ENCODE measurements at places on chromosomes 6 and 20.

GRCh38 chr6:157520117-157520406 lies 139.1 kb downstream of the ZDHHC14 start:
- DNase-seq: no peak

DNA sequence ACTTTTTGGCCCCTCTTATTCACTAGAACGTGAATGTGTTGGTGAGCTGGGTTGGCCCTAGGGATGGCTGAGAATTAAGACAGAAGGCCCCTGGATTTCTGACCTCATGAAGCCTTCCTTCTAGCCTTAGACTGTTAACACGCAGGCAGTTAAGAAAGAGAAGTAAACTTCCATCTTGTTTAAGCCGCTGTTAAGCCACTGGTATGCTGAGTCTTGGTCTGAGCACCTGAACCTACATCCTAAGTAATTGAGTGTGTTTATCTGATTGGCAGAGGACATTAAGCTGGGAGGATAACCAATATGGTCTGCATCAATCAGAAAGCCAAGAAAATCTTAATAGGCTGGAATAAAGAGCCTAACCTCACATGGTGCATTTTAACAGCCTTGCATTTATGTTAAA lies 535.0 kb upstream of the ARID1B start:
- no peak for DNase-seq

GRCh38 chr6:97053643-97054411 lies 129.3 kb downstream of the KLHL32 start:
- no peak for DNase-seq

DNA sequence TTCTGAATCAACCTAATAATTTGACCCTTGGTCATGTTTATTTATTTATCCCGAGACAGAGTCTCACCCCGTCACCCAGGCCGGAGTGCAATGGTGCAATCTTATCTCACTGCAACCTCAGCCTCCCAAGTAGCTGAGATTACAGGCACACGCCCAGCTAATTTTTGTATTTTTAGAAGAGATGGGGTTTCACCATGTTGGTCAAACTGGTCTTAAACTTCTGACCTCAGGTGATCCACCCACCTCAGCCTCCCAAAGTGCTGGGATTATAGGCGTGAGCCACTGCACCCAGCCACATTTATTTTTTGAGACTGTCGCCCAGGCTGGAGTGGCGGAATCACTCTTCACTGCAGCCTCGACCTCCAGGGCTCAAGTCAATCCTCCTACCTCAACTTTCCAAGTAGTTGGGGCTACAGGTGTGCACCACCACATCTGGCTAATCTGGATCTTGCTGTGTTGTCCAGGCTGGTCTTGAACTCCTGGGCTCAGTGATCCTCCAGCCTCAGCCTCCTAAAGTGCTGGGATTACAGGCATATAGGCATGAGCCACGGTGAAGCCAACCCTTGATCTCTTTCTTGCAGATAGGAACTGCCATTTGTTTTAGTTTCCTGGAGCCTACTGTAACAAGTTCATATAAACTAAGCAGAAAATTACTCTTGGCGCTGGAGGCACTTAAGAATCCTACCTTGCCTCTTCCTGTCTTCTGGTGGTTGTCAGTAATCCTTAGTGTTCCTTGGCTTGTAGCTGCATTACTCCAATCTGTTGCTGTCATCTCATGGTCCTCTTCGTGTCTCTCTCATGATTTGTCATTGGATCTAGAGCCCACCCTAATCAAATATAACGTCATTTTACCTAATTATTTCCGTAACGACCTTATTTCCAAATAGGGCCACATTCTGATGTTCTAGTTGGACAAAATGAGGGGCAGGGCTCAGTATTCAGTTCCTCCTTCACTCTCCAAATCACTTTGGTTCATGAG lies 2.3 kb downstream of the RPS18 start:
- DNase-seq: no peak

DNA sequence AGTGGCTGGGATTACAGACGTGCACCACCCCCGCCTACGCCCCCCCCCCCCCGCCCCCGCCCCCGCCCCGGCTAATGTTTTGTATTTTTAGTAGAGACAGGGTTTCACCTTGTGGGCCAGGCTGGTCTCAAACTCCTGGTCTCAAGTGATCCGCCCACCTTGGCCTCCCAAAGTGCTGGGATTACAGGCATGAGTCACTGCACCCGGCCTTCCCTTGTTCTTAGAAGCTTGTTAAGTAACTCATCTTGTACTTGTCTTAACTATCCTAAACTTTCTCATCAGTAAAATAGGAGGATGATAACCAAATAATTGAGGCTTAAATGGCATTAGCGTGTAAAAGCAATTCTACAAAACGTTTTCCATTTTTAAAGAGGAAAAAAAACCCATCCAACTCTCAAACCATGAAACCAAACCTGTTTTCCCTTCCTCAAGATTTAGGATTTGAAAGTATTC lies 4.2 kb downstream of the CDYL start:
- DNase-seq: no peak

DNA sequence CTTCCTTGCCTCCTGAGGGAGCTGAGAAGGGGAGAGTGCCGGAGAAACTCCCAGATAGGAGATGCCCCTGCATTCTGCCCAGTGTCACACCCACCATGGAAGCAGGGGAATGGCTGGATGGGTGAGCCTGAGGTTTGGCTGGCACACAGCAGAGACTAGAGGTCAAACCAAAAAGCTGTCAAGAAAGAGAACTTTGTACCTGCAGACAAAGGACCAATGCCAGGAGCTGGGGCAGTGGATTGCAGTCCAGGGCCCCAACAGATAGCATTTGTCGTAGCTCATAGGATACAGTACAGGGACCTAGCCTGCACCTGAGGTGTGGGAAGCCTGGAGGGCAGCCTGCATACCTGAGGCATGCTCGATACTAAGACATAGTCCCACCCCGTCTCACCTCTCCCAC lies 106.1 kb upstream of the GLP1R start:
- no peak for DNase-seq

DNA sequence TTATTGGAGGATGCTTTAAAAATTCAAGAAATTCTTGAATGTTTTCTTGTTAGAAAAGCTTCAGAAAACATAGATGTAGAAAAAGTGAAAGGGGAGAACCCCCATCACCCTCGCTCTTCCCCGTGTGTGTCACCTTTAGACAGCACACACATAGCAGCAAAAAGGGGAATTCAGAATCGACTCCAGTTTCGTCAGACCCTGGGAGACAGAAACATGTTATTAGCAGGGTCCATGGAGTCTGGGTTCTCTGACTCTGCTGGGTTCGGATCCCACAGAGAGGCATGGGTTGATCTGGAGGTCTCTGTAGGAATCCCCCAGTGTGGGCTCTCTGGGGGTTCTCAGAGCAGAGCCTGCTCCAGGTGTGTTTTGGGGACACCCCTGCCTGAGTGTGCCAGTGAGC lies 43.7 kb downstream of the ARHGAP40 start:
- no peak for DNase-seq

DNA sequence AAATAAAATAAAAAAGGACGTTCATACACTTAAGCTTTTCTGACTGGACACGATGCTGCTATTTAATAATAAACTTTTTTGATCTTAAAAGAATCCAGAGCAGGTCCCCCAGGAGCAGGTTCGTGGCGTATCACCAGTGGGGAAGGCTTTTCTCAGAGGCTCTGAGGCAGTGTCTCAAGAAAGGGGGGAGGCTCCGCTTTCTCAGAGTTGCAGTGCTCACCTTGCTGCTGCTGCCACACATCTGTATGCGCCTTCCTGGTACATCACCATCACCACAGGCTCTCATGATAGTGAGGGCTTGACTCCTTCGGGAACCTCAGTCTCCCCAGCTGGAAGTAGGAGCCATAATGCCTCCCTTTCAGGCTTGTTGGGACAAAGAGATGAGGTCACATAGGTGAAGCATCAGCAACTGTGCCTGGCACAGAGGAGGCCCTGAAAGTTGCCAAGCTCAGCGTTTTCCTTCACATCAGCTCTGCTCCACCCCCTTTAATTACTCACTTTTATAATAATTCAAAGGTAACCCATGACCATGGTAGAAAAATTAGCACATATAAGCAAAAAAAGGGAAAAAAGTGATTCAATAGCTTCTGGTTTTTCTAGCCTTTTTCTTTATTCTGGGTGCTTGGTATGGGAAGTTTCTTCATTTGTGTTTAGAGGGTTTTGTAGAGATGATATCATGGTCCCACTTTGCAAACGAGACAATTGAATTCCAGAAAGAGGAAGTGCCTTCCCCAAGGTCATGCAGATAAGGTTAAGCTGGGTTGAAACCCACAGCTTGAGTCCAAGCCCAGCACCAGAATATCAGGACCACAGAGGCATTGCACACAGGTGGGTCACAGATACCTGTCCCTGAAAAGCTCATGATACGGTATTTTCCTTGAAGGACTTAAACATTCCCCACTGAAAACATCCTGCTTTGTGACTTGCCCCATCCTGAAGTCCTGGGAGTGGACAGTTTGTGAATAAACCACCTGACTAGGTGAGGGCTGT lies 24.5 kb downstream of the SRSF3 start:
- DNase-seq: no peak

GRCh38 chr6:3916211-3916610 lies 67.0 kb downstream of the FAM50B start:
- DNase-seq: no peak

DNA sequence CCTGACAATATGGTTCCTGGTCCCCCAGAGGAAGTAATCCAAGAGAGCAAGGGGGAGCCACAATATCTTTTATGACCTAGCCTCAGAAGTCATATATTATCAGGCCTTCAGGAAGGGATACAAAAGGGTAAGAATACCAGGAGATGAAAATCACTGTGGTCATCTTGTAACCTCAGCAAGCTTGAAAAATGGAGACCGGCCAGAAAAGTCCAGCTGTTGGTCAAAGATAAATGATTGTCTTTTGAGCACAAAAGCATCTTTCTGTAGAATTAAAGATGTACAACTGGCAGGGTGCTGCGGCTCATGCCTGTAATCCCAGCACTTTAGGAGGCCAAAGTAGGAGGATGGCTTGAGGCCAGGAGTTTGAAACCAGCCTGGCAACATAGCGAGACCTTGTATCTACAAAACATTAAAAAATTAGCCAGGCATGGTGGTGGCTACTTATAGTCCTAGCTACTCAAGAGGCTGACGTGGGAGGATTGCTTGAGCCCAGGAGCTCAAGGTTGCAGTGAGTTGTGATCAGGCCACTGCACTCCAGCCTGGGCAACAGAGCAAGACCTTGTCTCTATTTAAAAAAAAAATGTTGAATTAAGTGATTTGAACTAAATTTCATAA lies 118.0 kb upstream of the MARCKS start:
- DNase-seq: no peak

DNA sequence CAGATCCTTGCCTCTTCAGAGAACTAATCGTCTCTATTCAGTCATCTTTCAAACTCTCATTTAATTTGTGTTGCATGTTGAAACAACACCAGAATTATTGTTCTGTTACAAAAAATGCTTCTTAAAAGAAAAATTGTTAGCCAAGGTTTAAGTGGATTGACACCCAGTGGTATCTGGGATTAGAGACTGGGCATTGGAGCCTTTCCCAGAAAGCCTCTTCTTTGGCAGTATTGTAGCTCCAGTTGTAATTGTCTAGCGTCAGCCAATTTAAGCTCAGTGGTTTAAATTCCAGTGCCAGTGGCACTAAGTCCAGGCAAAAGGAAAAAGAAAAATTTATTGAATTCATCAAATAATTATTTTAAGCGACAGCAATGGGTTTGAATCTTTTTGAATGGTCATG lies 801 bp downstream of the CCDC28A start:
- no peak for DNase-seq

DNA sequence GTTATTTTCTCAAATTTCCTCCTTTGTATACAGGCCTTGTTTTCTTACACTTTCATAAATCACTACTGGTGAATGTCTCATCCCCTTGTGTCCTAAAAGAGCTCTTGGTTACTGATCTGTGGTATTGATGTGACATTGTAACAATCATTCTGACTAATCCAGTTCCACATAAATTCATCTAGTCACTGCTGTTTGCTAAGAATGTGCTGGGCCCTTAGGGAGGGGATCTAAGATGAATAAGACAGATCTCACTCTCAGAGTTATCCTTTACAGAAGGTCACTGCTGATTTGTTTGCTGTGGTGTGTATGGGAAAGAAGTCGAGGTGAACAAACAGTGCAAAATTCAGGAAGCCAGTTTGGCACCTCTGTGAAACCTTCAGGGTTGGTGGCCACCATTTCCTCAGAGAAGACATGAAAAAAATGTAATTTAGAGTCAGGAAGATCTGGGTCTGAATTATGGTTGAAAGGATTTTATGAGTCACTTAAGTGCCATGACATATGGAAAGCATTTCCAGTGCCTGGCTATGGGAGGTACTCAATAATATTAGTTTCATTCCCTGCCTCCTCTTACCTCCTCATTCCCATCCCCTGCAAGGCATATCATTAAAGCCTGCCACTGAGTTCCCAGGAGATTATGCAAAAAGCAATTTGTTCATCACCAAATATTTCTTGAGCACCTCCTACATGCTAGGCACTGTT lies 121.8 kb downstream of the COL9A1 start:
- no peak for DNase-seq

- DNase-seq: no peak
These were observed 2.5 kb upstream of the ADRM1 start for GRCh38 chr20:62300319-62300718.

All from neural crest cell (in vitro differentiated cells).